Smooth muscle cell of the brain vasculature (primary cell): ENCODE measurements at places on chromosomes 12 and 14.

DNA sequence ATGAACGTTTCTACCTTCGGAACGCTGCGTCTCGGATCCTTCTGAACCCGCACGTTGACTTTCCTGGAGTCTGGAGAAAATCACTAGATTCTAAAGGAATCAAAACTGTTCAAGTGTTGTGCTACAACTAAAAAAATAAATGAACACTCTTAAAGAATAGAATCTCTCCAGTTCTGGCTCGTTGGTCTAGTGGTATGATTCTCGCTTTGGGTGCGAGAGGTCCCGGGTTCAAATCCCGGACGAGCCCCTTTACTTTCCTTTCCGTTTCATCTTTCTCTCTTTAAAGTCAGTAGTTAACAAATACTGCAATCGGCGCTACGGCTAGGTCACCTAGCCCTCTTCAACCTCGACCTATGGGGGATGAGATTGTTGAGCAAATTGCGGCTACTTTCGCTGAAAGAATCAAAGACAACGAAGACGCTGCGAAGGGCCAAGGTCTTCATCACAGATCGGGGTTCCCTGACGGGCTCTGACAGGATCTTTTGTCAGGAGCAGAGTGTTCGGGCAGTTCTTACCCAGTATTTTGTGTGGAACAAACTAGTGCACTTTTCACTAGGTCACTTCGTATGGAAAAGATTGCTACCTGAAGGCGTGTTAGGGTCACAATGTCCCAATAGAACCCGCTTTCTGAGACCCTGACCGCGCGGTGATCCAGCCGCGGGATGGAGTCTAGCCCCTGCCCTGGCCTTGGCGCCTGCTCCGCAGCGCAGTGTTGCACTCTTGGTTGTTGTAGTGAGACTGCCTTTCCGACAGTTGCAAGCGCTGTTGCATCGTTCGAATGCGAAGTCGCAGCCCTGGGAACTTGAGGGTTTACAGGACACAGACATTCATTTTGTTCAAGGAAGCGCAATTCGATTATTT, 8.4 kb downstream of the OR6S1 start:
- no peak for DNase-seq

DNA sequence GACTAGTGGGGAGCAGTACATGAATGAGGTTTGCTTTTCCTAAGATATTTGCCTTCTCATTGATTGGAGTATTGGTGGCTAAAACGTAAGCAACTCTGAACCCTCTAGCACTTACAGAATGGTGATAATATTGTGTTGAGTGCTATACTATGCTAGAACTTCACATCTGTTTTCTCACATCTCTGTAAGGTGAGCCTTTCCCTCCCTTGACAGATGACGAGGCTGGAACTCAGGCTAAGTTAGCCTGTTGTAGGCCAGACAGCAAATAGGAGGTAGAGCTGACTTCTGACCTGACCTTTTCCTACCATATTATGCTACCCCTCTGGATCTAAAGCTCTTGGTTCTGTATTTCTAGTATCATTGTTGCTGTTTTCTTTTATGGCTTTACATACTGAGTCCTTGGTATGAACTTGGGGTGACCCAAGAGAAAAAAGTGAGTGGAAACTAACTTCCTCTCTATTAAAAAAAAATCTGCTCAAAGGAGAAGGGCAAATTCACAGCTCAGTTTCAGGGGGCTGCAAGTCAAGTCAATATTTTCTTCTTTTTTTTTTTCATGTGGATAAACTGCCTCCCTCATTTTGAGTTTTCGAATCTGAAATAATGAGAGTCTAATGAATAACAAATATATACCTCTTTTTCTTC, 85.9 kb downstream of the CRADD start:
- no peak for DNase-seq

DNA sequence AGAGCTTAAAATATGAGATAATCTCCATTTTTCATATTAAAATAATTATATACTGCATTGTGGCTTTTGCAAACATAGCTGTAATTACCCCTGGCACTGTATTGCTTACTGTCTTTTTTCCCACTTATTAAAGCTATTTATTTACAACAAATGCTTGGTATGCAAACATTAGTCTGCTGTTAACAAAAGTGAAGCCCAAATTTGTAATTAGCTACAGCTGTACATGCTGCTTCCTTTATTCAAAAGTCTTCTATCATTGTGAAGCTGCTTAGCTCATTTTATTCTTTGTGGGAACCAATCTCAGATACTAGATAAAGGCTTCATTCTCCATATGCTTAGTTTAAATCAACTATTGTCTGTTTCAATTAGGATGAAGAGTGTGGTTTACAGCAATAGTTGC, 425.8 kb upstream of the FOXG1 start:
- DNase-seq = no peak

- no peak for DNase-seq
These were observed 60.9 kb downstream of the SVOP start for GRCh38 chr12:108959748-108960655.

DNA sequence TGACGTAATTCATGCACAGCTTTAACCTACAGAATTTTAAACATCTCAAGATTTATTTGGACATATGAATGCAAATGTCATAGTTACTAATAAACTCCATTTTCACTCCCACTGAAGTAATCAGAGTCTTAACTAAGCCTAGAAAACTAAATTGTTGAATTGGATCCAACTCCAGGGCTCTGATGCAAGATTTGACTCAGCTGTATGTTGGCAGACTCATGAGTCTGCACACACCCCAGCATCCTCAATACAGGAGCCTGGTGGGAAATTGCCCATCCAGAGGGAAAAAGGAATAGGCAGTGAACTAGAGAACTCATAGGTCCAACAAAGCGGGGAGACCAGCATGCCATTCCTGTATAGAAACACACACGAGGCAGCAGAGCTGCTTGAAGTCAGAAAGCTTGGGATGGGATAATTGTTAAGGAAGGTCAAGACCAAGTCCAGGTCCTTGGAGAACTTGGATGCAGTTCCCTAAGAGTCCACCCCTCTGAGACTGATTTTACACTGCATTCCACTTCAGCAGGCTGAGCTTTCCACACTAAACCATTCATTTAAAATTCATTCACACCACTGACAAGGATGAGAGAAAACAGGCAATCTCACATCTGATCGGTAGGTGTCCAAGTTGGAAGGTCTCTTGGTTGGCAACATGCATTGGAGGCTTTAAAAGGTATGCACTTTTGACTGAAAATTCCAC, 14.4 kb downstream of the TMTC1 start:
- no peak for DNase-seq
